SJCRH30 (cell line): ENCODE measurements at places on chromosomes 7 and 10. TPM values are rescaled to one million over a fixed set of nuclear protein-coding genes. Genes with fewer than 3 reads are reported as not detected.

Gene IFIT3
- 0.73 and 0.76 TPM in 2 replicates for total RNA-seq

Gene CLRN3
- not detected in 2 replicates for total RNA-seq

DNA sequence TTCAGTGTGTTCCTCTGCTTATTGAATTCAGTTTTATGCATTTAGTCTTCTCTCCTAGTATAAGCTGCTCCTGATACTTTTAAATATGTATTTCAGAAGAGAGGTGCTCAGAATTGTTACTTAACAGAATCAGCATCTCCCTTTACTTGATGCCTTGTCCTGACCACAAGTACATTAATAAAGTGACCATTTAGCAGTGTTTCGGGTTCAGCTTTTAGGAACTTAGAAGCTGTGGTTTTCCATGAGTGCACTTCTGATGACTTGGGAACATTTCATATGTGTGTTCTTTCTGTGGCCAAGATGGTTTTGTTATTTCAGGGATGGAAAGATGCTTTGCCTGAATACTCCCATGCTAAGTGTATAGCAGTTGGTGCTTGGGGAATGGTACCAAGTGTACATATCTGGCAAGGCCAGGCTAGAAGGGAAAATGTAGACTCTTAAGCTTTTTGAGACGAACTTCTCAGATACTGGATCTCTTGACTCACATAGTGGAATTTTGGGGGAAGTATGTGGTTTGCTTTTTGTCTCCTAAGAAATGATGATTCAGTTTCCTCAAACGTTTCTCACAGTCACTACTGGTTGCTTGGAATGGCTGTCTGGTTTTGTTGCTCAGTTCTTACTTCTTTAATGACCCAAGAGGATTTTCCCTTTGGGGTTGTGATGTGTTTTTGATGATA, 17.2 kb downstream of the SGPL1 start:
- DNase-seq = no peak

DNA sequence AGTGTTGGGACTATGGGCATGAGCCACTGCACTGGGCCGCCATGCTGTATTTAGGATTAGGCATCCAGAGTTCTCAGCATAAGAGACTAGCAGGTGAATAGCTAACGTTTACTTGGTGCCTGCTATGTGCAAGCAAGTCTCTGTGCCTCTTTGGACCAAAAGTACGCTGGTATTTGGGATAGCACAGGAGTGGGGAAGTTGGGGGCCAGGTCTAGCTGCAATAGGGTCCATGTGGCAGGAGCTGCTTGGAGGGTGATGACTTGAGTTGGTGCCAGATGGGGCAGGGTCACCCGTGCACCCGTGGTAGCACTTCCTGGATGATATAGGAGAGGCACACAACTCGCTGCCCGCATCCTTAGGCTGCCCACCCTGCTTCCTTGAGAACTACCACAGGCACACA, 22.4 kb downstream of the NACAD start:
- no peak for DNase-seq

Gene CTAGE8
- not detected in 2 replicates for total RNA-seq

Gene ADAM22
- total RNA-seq = 14.0 and 18.3 TPM in 2 replicates

DNA sequence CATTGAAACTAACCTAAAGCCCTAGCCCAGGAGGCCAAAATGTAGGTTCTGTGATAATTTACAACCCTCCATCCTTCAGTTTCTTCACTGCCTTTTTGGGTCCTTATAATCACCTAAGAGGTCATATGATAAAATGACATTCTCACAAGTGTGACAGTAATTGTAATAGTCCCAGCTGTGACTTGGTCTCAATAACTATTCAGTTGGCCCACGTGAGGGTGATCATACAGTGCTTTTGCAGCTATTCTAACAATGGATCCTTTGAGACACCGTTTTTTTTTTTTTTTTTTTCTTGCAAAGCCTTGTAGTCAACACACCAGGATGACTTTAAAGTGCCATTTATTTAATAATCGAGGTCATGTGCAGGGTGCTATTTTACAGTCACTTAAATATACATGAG, 760.0 kb downstream of the PHTF2 start:
- DNase-seq = no peak

- peak; percentile 60 for DNase-seq
Measured at GRCh38 chr10:92699518-92700381, 10.0 kb downstream of the HHEX start.

Gene SCD
- 421 and 427 TPM in 2 replicates for total RNA-seq

GRCh38 chr7:102450242-102450641, 14.4 kb downstream of the ALKBH4 start:
- no peak for DNase-seq

Gene PRR15
- not detected in 2 replicates for total RNA-seq

Gene TAX1BP1
- 79.6 and 93.3 TPM in 2 replicates for total RNA-seq

DNA sequence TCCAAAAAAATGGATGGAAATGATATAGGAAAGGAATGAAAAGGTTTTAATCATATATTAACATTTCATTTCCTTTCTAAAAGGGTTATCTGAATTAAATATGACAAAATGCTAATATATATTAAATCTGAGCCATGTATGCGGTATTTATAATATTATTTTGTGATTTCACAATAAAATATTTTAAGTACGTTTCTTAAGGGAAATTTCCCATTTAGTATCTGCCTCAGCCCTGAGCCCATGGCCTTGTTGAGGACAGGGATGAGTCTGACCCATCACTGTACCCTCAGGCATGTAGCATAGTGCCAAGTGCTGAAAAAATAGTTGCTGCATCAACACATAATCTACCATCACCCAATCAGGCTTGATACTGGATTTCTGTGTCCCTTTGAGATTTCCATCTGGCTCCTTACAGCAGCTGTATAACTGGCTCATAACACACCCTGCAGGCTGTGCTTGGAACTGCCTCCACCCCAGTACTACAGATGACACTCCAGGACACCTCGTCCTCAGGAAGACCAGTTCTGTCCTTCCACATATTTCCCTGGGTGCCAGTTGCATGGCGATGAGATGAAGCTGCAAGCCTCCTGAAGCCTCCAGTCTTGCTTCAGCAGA, 59.4 kb upstream of the ASAH2 start:
- peak; percentile 18 for DNase-seq

Gene LRRD1
- total RNA-seq = 0.05 and 0.30 TPM in 2 replicates

GRCh38 chr10:119449760-119450461, 92.6 kb downstream of the RGS10 start:
- no peak for DNase-seq

DNA sequence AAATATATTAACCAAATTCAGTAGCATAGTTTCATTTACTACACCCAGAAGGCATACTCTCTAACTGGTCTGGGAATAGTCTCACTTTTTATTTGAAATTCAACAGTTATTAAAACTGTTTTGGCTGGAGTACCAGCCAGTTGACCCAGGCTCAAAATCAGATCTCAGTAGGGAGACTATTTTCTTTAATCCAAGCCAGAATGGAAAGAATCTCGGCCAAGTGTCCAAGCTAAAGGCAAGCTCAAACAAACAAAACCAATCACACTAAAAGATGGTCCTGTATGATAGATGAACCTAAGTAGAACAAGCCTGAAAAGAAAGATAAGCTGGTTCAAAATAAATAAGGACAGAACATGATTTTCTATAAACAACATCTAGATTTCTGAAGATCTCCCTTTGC, 259.6 kb upstream of the POM121L12 start:
- DNase-seq = no peak

- no peak for DNase-seq
Measured at GRCh38 chr7:289209-289755, 688 bp upstream of the FOXL3 start.

Gene RAB19
- not detected in 2 replicates for total RNA-seq

DNA sequence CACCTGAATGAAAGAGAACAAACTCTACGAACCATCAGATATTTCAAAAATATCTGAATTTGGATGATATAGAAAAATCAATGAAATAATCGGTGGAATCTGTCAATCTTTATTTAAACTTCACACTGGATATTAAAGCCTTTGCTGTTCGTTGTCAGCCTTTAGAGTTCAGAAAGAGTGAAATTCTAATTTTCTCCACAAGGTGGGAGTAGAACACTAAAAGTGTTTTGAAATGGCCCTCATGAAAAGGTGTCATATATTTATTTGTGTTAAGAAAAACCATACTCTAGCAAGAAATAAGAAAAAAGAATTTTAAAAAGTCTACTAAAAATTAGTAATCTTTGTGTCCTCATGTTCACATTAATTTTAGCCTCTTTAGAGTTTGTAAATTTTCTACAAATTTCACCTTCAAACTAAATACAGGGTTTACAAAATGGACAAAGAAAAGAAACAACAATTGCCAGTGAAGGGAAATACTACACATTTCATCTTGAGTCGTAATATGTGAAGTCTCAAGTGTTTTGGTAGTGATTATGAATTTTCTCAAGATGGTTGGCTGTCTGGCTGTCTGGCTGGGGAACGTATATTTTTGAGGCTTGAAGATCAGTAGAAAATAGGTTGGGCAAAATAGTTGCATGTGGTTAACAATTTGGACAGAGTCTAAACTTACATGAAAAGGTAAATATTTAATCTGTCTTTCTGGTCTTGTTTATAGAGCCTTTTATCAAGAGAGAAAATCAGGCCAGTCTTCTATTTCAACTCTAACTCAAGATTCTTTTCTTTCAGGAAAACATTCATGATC, 43.7 kb downstream of the DNAJB9 start:
- no peak for DNase-seq

Gene TFPI2
- total RNA-seq = 4.3 and 5.4 TPM in 2 replicates

GRCh38 chr10:116098411-116099022, 174.5 kb downstream of the GFRA1 start:
- DNase-seq = no peak

DNA sequence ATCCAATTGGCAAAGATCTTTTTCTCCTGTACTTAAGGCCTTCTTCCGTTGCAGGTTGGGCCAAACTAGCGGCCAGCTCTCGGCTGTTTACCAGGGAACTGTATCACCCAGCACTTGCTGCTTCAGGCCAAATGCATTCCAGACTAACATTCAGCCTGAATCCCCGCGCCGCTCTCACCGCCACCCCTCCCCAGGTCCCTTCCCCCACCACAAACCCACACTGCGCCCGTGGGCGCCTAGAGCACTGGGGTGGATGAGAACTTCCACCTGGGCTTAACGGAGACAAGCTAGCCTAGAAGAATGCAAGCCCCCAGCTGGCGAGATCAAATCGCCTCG, 676 bp downstream of the TCAF1 start:
- DNase-seq = peak; percentile 56

Gene OR2A1
- total RNA-seq = not detected in 2 replicates

GRCh38 chr10:113381416-113381815, 171.4 kb upstream of the HABP2 start:
- DNase-seq = no peak

GRCh38 chr10:116164291-116164690, 108.7 kb downstream of the GFRA1 start:
- DNase-seq = no peak

DNA sequence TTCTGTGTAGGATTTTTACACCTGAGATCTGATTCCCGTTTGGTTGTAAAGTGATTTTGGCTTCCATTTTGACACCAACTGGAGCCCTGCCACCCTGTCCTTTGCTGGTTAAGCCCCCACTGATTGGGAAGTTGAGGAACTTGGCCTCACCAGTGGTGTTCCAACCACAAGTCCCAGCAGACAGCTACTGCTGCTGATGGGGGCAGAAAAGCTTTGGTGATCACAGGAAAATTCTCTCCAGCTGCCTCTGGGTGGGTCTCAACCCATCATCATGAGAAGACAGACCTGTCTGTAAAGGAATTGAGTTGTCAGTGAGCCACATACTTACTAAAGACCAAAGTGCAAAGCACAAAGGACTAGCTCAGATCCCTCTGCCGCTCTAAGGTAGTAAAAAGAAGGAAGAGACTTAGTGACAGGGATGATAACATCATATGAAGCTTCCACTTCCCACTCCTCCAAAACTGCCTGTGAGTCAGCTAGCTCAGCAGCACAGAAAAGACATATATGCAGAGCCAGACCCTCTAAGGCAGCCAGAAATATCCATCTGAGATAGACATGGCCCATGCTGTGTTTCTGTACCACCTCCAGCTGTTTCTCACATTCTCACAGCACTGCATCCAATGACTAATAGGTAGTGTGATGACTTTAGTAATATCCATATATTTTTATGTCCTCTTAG, 22.4 kb upstream of the LRRC17 start:
- DNase-seq = peak; percentile 34

- no peak for DNase-seq
Measured at GRCh38 chr10:52187521-52188258, 126.4 kb upstream of the DKK1 start.

DNA sequence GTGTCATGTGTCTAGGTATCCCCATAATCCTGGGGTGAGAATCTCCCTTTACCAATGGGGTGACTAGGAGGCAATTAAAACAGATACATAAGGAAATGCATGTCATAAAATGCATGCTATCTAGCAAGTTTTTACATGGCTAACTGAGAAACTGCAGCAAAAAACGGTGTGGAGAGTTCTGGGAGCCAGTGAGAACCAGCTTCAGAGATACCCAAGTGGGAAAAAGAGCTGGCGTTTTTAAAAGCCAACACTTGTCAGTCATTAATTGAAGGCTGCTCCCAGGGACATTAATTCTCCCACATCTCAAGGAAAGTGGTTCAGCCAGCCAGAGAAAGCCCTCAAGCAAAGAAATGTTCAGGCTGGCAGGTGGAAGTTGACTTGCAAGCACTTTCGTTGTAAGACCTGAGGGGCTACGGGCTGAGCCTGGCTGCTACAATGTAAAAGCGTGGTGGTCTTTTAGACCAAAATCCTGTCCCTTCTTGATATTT, 28.1 kb downstream of the ST8SIA6 start:
- DNase-seq = no peak

GRCh38 chr10:129792864-129793263, 171.2 kb downstream of the EBF3 start:
- no peak for DNase-seq

- no peak for DNase-seq
Measured at GRCh38 chr7:1988533-1988930, 244.2 kb downstream of the MAD1L1 start.

- no peak for DNase-seq
Measured at GRCh38 chr10:79563426-79563825, 3.2 kb upstream of the SFTPA2 start.

Gene TRIM50
- not detected in 2 replicates for total RNA-seq

GRCh38 chr10:31580646-31581045, 261.6 kb downstream of the ZEB1 start:
- DNase-seq = no peak

Gene PAPOLB
- total RNA-seq = not detected in 2 replicates

- DNase-seq = no peak
Measured at GRCh38 chr7:27153526-27153925, 1.1 kb upstream of the HOXA3 start.

DNA sequence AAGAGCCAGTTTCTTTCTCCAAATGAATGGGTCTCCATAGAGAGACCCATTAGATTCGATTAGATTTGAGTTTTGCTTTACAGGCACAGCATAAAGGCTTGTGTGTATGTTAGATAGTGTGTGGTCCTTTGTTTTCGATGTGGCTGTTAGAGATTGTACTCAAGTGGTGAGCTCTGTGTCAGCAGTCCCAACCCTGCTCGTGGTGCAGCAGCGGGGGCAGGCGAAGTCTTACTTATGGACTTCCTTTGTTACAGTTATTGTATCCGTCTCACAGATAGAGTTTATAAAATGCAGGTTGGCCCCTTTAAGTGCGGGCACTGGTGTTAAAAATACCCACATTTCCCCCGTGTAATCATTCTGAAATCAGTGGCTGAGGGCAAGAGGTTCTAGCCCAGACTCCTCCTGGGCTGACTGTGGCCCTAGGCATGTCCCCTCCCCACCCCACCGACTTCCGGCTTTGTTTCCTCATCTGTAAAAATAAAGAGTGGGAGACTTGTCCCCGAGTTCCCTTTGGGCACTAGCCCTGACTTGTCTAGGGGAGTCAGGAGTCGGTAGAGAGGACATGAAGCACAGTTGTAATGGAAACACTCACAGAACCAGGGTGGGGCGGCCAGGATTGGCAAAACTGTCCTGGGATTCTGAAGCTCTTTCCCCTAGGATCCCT, 28.6 kb downstream of the MTURN start:
- peak; percentile 72 for DNase-seq

- no peak for DNase-seq
Measured at GRCh38 chr7:117808910-117809705, 64.1 kb downstream of the CTTNBP2 start.

Gene HABP2
- total RNA-seq = not detected in 2 replicates

- no peak for DNase-seq
Measured at GRCh38 chr7:46233585-46234329, 312.7 kb upstream of the IGFBP3 start.
